Stimulated activated CD4-positive, alpha-beta T cell treated with anti-CD3 and anti-CD28 coated beads, Interleukin-15, amount 100 ng/mL, for 1 hour (primary cell): ENCODE measurements at places on chromosomes 16 and 17.

DNA sequence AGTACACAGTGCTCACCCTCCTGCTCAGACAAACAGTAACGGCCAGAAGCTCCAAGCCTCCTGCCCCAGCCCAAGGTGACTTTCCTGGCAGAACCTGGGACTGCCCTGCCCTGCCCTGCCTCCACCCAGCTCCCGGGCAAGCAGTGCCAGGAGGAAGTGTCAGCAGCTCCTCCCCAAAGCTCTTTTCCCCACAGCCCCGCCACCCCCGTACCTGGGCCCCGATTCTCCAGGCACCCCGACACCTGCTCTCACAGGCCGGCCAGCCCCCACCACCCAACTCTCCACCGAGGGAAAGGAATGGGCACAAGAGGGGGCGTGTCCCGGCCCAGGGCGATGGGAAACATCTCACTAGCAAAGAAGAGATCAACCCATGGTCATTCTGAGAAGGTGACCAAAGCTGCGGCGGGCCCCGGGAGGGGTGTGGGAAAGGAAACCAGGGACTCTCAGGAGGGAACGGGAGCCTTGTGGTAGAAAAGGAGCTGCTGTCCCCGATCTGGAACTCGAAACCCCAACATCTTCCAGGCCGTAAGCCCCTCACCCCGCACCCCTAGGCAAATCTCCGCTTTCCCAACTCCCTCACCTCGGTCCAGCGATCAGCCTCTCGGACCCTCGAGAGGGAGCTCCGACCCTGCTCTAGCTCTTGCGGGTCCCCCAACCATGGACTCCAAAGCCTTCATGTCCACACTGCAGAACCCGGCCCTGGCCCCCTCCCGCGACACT is 1.2 kb downstream of the BCAR1 start:
- DNase-seq = no peak

- DNase-seq = no peak
Measured at GRCh38 chr16:48123104-48123788, 32.5 kb downstream of the ABCC12 start.

DNA sequence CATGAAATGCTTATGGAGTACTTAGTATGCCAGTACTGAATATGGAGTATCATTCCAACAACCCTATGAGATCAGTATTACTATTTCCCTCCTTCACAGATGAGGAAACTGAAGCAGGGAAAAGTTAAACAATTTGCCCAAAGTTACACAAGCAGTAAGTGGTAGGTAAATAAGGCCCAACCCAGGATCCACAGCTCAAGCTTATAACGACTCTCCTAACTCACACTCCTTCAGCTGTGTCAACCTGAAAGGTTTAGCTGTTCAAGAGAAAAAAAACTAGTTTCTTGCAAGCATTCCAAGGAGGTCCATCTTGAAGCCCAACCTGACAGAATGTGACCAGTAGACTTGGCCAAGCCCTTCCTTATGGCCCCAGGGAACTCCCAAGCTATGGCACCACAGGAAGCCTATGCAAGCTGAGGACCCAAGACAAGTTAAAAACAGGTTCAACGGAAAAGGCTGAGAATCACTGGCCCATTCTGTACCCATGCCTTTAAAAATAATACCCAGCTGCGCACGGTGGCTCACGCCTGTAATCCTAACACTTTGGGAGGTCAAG is 6.5 kb downstream of the CRK start:
- DNase-seq = no peak

GRCh38 chr17:18027280-18027679 is 11.7 kb downstream of the ATPAF2 start:
- DNase-seq = no peak

DNA sequence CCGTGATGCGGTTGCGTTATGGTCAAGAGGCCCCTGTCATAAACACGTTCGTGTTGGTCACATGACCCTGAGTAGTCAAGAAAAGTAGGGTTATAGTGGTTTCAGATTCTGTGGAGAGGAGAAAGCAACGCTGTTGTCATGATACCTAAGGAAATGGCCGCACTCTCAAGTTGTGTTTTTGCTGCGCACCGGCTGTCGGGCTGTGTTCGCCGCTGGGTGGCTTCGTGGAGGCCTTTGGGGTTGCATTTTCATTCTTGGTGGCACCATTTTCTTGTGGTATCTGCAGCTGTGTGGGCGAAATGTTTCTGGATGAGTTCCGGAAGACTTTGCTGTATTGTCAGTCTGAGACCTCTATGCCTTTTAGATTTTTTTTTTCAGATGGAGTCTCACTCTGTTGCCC is 35.0 kb downstream of the DEF8 start:
- DNase-seq = no peak

DNA sequence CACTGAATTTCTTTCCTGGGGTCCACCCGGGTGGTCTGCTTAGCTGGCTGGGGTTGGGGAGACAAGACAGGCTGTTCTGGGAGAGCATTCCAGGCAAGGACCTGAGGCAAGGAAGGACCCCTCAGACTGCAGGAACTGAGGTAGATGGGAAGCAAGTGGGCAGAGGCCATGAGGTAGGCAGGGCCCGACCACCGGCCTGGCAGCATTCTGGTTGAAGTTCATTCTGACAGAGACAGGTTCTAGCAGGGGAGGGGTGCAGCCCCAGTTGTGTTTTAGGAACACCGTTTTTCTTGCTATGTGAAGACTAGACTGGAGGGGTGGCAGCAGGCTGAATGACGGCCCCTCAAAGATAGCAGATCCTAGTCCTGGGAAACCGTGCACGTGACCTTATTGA is 17.5 kb downstream of the B9D1 start:
- DNase-seq = no peak

- DNase-seq = no peak
Measured at GRCh38 chr16:58654560-58655214, 25.1 kb upstream of the CNOT1 start.

DNA sequence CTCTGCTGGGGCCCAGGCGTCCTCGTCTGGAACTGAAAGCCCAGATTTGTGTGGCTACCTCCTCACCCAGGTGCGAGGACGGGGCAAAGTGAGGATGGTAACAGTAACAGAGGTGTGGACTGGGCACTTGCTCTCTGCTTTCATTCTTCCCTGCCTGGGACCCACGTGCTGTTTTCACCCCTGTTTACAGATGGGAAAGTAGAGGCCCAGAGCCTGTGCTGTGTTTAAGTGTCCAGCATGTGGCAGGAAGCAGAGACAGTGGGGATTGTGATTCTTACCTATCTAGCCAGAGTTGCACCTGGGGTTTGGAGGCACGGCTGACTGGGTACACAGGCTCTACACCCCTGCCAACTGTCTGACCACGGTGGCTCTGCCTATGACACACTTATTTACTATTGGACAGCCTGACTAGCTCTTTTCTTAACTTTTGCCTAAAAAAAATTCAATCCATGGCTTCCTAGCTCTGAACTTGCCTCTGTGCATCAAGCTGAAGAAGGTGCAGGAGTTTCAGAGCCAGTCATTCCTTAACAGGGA is 155.4 kb downstream of the CLEC16A start:
- no peak for DNase-seq

DNA sequence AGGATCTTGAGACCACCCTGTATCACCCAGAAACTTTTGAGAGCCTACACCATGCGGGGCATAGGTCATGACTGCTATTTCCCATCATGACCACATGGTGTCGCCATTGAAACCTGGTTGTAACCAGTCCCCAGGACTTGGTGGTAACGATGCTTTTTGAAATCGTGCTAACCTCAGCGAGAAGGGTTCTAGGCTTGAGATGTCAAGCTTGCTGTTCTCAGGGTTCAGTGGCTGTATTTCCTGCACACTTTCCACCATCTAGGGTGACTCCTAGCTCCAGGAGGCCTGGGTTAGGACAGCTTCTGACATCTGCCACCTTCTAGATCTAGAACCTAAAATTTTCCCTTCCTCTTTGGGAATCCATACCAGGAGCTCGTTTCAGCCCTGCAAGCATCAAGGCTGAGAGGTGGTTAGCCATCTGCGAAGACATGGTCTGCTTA is 13.0 kb upstream of the SPNS3 start:
- DNase-seq = peak; percentile 36

DNA sequence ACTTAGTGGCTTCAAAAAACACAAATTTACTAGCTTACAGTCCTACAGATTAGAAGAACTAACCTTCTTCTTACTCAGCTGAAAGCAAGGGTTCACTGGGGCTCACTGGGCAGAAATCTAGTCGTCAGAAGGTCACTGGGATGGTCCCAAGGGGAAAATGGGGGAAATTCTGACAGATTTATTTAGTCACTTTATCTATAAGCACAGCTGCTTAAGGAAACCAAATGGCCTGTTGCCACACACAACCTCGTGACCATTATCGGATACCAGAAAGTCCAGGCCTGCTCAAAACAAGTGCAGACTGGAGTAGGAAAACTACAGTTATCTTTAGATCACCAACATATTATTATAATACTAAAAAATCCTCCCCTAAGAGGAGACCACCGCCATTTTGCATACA is 374.6 kb upstream of the ASIC2 start:
- no peak for DNase-seq

DNA sequence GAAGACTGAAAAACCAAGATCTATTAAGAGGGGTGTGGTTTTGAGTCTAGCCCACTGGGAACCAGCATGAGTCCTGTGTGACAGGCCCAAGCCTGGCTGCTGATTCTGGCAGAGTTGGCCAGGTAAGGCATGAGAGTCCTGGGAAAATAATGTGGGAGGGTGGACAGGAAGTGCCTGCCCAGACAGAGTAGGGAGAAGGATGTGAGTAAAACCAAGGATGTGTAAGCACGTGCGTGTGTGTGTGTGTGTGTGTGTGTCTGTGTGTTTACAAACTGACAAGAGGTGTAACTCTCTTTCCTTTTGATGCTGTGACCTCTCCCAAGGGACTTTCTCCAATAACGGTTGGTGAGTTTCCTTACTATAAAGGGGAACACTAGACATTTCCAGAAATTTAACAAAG is 15.6 kb upstream of the TEX2 start:
- no peak for DNase-seq

DNA sequence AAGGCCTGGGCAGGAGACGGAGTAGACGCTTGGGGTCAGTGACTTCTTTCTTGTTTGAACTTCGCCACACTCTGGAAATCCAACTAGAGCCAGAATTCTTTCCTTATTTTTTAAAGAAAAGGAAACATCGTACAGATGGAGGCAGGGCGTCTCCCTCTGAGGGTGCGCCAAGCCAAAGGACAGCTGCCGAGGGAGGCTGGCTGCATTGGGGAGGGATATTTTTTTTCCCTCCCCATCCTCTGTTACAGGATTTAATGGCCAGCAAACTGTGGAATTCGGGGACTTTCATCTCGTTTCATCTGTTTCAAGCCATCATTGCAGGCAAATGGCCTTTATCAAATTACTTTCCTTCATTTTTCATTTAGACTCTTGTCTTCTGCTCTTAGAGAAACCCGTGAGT is 15.9 kb downstream of the CDK5R1 start:
- DNase-seq = no peak

GRCh38 chr17:8382052-8382879 is 727 bp downstream of the RPL26 start:
- no peak for DNase-seq

DNA sequence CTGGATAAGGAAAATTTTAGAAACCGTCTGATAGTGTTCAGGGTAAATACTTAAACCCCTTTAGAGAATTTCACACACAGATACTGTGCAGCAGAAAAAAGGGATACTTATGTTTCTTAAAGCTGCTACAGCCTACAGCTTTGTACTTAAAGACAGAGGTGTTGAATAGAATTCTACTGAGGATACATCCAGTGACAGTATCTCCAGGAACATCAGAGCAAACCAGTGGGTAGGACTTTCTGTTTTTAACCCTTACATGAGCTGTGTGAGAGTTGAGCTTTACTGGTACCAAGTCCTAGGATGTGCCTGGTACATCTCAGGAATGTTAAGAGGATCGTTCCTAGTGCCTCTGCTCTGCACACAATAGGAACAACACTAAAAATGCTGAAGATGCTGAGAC is 191.5 kb downstream of the FTO start:
- no peak for DNase-seq

DNA sequence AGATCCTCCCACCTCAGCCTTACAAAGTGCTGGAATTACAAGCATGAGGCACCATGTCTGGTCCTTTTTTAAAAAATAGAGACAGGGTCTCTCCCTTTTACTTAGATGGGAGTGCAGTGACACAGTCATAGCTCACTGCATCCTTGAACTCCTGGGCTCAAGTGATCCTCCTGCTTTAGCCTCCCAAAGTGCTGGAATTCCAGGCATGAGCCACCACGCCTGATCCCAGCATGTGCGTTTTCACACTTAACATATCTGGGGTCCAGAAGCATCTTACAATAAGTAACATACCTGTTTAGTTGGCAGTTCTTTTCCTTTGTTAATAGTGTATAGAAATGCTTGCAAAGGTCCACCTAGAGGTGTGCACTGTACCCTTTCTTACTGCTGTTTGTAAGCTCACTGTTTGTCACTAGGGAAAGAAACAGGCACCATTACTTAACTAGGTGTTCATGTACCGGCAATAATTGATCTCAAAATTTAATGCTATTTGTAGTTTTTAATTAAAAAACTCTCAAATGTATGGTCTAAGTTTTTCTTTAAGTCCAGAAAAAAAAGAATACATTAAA is 221.7 kb downstream of the RPTOR start:
- no peak for DNase-seq

- DNase-seq = no peak
Measured at GRCh38 chr16:2952679-2953078, 11.4 kb upstream of the KREMEN2 start.

- DNase-seq = no peak
Measured at GRCh38 chr16:56257239-56257638, 66.0 kb downstream of the GNAO1 start.

DNA sequence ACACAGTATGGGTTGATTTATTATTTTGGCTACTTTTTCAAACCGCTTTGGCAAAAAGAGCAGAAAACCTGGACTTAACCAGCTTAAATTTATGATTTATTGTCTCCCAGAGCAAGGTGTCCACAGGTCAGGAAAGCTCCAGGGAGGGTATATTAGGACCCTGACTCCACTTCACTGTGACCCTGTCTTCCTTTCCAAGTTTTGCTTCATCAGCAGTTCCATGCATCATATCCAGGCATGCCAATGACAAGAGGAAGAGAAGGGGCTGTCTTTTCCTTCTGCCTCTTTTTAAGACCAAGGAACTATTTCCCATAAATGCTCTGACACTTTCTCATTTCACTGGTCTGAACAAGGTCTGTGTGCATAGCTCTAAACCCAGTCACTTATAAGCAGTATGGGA is 316.8 kb downstream of the CA10 start:
- no peak for DNase-seq

GRCh38 chr17:65538675-65539529 is 22.5 kb downstream of the AXIN2 start:
- no peak for DNase-seq

DNA sequence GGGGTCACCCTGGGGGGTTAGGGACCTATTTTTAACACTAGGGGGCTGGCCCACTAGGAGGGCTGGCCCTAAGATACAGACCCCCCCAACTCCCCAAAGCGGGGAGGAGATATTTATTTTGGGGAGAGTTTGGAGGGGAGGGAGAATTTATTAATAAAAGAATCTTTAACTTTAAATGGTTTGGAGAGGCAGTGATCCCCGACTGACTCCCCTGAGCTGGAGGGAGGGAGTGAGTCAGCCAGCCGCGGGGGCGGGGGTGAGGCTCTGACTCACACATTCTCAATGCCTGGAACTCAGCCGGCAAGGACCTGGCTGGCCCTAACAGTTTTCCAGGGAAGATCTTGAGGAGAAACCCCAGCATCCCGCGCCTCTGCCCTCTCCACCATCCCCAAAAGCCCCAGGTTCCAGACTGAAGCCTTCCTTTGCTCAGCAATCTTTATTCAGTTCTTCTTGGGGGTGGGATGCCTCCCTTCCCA is 1.5 kb downstream of the HCFC1R1 start:
- peak; percentile 70 for DNase-seq
